ENCODE measurements at places on chromosomes 2 and 18.

DNA sequence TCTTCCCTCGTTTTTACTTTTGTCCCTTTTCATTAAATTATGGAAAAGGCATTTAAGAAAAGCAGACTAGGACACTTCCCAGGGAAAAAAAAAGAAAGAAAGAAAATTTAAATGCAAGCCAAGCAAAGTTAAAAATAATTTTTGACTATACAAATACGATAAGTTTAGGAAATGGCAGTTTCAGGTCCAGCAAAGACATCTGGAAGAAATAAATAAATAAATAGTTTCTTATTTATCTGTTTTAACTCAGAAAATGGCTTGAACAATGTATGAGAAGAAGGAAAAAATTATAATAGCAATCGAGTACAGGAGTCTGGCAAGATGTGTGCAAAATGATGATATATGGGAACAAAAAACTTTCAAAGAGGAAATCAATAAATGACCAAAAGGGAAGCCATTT is 114.6 kb upstream of the NCKAP5 start:
- no peak for DNase-seq

GRCh38 chr18:79823120-79823519 is 25.4 kb downstream of the KCNG2 start:
- DNase-seq = no peak

- no peak for DNase-seq
Measured at GRCh38 chr2:239619369-239619768, 218.5 kb upstream of the HDAC4 start.

DNA sequence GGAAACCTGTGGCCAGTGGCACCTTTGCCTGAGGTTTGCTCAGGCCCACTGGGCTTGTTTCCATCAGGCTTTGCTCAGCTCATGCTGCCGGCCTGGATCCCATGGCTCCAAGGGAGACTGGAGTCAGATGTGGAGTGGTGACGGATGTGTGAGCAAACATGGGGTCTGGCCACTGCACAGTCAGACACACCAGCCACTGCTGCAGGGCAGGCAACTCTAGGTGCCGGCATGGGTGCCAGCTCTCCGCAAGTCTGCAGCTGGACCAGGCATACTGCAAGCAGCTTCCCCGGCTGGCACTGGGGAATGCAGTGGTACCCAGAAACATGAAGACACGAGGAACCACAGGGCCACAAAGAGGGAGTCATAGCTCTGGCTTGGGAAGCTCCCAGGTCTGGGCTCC is 37.4 kb downstream of the TDRD15 start:
- DNase-seq = no peak

DNA sequence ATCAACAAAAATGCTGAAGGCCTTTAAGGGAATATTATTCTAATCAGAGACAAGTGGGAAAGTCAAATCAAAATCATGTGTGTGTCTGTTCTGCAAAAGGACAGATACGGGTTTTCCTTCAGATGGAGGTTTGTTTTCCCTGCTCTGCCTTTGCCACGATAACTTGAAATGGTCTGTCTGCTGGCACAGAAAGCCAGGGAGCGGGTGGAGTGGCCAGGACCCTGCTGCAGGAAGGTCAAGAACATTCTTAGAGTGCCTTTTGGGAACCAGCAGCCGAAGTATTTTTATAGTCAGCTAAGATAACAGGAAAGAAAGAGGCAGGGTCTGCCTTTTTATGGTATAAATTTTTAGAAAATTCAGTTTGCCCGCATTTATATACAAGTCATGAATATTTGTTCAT is 234.2 kb downstream of the LTBP1 start:
- no peak for DNase-seq

Measured in natural killer cell (primary cell).